Endodermal cell (in vitro differentiated cells): ENCODE measurements at places on chromosomes 7 and 10. TPM values are rescaled to one million over a fixed set of nuclear protein-coding genes. Genes with fewer than 3 reads are reported as not detected.

The SPDYE5 gene
- not detected in 3 replicates for total RNA-seq

The BHLHA15 gene
- total RNA-seq, result 0.86 to 1.5 TPM (median 0.92 TPM) in 3 replicates

The PTF1A gene
- total RNA-seq, result not detected in 3 replicates

The C10orf62 gene
- not detected in 2 replicates for total RNA-seq

GRCh38 chr10:125010362-125010761, 68.4 kb downstream of the ZRANB1 start:
- DNase-seq, result no peak

- DNase-seq, result peak; percentile 76
Measured at GRCh38 chr7:93119191-93119905, 1.6 kb upstream of the SAMD9 start.

DNA sequence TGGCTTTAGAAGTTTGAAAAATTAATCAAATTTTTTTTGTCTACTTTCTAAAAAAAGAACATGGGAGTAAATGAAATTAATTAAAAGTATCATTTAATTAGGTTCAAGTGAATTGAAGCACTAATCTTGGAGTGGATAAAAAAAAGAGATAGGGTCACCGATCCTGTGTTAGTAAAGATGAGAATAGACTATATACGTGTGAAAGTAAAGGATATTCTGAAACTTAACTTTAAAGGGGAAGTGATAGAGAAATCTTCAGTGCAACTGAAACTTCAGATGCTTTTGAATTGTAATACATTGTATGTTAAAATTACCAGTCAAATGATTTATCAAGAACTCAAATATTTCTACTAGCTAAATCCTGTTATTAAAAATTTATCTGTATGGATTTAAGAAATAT, 4.8 kb downstream of the NHLRC2 start:
- DNase-seq, result no peak

DNA sequence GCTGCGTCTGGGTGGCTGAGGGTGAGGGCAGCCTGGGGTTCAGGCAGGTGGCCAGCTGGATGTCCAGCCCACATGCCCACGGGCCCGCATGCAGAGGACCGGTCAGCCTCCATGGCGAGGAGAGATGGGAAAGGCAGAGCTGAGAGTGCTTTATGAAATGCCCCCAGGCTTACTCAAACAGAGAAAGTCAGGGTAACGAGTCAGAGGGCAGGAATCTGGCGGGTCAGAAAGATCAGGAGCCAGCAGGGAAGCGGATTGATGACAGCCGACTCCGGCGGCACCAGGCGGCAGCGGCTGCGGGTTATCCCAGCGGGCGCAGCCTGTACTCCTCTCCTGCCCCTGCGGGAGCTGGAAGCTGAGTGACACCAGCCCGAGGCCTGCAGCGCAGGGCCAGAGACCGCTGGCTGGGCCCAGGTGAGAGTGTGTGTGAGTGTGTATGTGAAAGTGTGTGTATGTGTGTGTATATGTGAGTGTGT, 13.4 kb downstream of the SLC13A4 start:
- peak; percentile 90 for DNase-seq
